ENCODE measurements at places on chromosomes 13 and 19. TPM values are rescaled to one million over a fixed set of nuclear protein-coding genes. Genes with fewer than 3 reads are reported as not detected.

The ZNF302 gene
- 18.6 TPM for total RNA-seq

The CYP4F12 gene
- 14.1 TPM for total RNA-seq

The ZNF420 gene
- 9.5 TPM for total RNA-seq

The THSD1 gene
- 8.9 TPM for total RNA-seq

The CEBPA gene
- total RNA-seq, result 7.0 TPM

The MBD3L2B gene
- total RNA-seq, result not detected

The SLAIN1 gene
- 17.3 TPM for total RNA-seq

The ZNF44 gene
- total RNA-seq, result 12.1 TPM

The PSPN gene
- 2.4 TPM for total RNA-seq

The MPND gene
- total RNA-seq, result 4.7 TPM

The BICRA gene
- 15.6 TPM for total RNA-seq

The C19orf85 gene
- total RNA-seq, result not detected

The CD209 gene
- 11.2 TPM for total RNA-seq

The GRAMD1A gene
- total RNA-seq, result 35.9 TPM

The MEF2B gene
- not detected for total RNA-seq

The ZNF701 gene
- 11.6 TPM for total RNA-seq

The RDH8 gene
- total RNA-seq, result not detected

The NLRP7 gene
- not detected for total RNA-seq

The ZNF534 gene
- 0.22 TPM for total RNA-seq

The AKAP8 gene
- total RNA-seq, result 21.4 TPM

The CLEC17A gene
- not detected for total RNA-seq

The RINL gene
- total RNA-seq, result 1.2 TPM

The WASF3 gene
- 13.7 TPM for total RNA-seq

The TSSK6 gene
- total RNA-seq, result 0.81 TPM

The ZNF709 gene
- total RNA-seq, result 3.1 TPM

The APC2 gene
- 0.16 TPM for total RNA-seq

The PRX gene
- 7.3 TPM for total RNA-seq

The ZSCAN5A gene
- 6.3 TPM for total RNA-seq

The ZNF90 gene
- 1.2 TPM for total RNA-seq

The HCST gene
- 3.1 TPM for total RNA-seq

The ZNF600 gene
- 3.2 TPM for total RNA-seq

The SPRY2 gene
- 47.0 TPM for total RNA-seq

The HPN gene
- total RNA-seq, result 1.2 TPM

The ANGPTL8 gene
- total RNA-seq, result 2.0 TPM

The MED4 gene
- total RNA-seq, result 36.7 TPM

The FGF21 gene
- total RNA-seq, result not detected

The RASL11A gene
- total RNA-seq, result 12.8 TPM
